ENCODE measurements at places on chromosomes 16 and 17. TPM values are rescaled to one million over a fixed set of nuclear protein-coding genes. Genes with fewer than 3 reads are reported as not detected.

DNA sequence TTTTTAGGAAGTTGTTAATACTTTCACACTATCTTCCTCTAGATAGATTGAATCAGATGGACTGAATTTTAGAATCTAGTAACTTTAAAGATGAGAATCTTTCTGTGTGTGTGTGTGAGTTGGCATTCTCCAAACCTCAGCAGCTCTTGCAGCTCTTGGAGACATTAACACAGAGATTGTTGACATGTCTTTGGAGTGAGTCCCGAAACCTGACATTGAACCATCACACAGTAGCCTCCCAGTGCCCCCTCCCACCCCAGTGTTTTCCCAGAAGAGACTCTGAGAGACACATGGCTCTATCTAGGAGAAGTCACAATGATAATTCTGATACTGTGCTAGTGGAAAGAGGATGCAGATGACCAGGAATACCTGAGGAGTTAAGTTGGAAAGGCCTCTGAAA, 103.9 kb downstream of the CNTNAP4 start:
- H3K36me3 ChIP-seq, result no peaks in the 10 kb centered on the region
- H3K27me3 ChIP-seq, result no peaks in the 10 kb centered on the region
- no peak for DNase-seq
- H3K4me1 ChIP-seq, result no peaks in the 10 kb centered on the region

DNA sequence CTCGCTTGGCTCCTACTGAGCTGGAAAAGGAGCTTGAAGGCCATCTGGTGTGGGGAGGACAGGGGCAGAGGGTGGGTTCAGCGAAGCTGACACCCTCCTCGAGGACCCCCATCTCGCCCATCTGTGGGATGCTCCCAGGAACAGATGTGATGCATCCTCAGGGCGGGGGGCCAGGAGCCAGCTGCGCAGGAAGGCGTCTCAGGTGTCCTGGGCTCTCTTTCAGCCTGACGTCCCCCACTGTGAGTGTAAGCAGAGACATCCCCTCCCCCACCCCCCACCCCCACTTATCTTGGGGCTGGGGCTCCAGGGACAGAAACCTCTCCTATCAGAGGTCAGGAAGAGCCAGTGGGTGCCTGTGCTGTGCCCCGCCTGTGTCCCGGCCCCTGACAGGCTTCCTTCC, 16.2 kb downstream of the KIF19 start:
- no peaks in the 10 kb centered on the region for H3K27me3 ChIP-seq
- H3K36me3 ChIP-seq, result no peaks in the 10 kb centered on the region
- DNase-seq, result no peak

GRCh38 chr16:66616592-66616991, 12.1 kb downstream of the CMTM3 start:
- no peaks in the 10 kb centered on the region for H3K27me3 ChIP-seq
- no peaks in the 10 kb centered on the region for H3K4me1 ChIP-seq
- no peak for DNase-seq
- H3K4me3 ChIP-seq, result no peak overlapping the region

- DNase-seq, result peak; percentile 71
- peaks cover 12% of the 10 kb centered on the region for H3K4me1 ChIP-seq
- peaks cover 18% of the 10 kb centered on the region for H3K36me3 ChIP-seq
Measured at GRCh38 chr17:39573447-39574298, 34.0 kb downstream of the NEUROD2 start.

The RAMP2 gene
- total RNA-seq, result 32.9 TPM

GRCh38 chr16:19105891-19106624, 7.7 kb upstream of the ITPRIPL2 start:
- H3K27me3 ChIP-seq, result no peaks in the 10 kb centered on the region
- no peak for DNase-seq
- no peaks in the 10 kb centered on the region for H3K36me3 ChIP-seq
- H3K4me3 ChIP-seq, result no peak overlapping the region
- H3K4me1 ChIP-seq, result no peaks in the 10 kb centered on the region
- H3K27ac ChIP-seq, result no peak overlapping the region

DNA sequence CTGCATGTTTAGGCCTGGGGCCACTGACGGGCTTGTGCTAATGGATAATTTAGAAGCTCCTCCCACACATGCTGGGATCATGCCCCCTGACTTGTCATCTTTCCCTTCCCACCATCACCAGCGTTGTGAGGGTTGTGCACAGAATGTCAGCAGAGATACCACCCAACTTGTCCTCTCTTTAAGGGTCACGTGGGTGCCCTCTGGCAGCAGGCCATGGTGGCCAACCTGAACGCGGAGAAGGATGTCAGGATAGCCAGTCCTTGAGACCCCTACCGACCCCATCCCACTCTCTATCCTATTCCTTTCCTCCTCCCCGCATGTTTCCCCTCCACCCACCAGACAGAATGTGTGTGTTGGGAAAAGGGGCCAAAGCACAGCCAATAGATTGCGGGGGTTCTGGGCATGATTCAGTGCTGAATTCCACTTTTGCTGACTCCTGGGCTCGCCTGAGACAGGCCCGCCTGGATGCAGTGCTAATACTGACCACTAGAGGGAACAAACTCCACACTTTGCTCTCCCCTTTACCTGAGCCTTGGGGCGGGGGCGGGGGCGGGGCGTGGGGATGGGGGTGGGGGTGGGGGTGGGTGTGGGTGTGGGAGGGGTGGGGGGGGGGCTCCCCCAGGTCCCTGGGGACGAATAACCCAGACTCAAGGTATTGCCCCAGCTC, at the start of gene GH2:
Gene GH2 (minus strand): TSS at position 10 of the 667 bp plus-strand sequence. CDS start 143 bp downstream, outside the sequence.
- H3K27ac ChIP-seq, result no peak within 1 kb of the TSS
- DNase-seq, result peak; percentile 24
- H3K4me3 ChIP-seq, result no peak within 1 kb of the TSS
- no peaks in the 10 kb centered on the region for H3K36me3 ChIP-seq
- peaks cover 3% of the 10 kb centered on the region for H3K27me3 ChIP-seq

The GP1BA gene
- total RNA-seq, result 0.44 TPM

- no peak for DNase-seq
- no peaks in the 10 kb centered on the region for H3K27me3 ChIP-seq
- H3K4me1 ChIP-seq, result peaks cover 6% of the 10 kb centered on the region
- no peak overlapping the region for H3K27ac ChIP-seq
Measured at GRCh38 chr16:55489119-55489955, 10.3 kb downstream of the MMP2 start.

DNA sequence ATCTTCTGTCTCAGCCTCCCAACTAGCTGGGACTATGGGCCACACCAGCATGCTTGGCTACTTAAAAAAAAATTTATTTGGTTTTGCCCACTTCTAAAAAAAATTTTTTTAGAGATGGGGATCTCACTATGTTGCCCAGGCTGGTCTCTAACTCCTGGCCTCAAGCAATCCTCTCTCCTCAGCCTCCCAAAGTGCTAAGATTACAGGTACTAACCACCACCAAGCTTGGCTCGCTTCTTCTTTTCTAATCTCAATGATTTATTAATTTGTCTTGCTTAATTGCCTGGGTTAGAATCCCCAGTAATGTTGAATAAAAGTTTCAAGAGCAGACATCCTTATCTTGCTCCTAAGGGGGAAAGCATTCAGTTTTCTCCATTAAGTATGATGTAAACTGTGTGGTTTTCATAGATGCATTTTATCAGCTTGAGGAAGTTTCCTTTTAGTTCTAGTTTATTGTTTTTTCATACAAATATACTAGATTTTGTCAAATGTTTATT, 65.8 kb upstream of the NACA2 start:
- H3K27me3 ChIP-seq, result no peaks in the 10 kb centered on the region
- H3K4me3 ChIP-seq, result no peak overlapping the region
- no peaks in the 10 kb centered on the region for H3K4me1 ChIP-seq
- DNase-seq, result no peak

DNA sequence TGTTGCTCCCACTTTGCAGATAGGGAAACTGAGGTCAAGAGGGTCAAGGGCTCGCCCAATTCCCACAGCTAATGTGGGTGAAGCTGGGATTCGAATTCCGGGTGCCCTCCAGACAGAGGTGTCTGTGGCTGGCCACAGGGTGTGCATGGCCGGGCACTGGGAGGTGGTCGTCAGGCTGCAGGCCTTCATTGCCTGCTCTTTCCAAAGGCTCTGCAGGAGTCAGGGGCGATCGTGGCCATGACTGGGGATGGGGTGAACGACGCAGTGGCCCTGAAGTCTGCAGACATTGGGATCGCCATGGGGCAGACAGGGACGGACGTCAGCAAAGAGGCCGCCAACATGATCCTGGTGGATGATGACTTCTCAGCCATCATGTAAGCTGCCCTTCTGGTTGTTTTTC, 49.8 kb downstream of the MEAK7 start:
- H3K36me3 ChIP-seq, result no peaks in the 10 kb centered on the region
- no peak overlapping the region for H3K4me3 ChIP-seq

The CSHL1 gene
- not detected for total RNA-seq

DNA sequence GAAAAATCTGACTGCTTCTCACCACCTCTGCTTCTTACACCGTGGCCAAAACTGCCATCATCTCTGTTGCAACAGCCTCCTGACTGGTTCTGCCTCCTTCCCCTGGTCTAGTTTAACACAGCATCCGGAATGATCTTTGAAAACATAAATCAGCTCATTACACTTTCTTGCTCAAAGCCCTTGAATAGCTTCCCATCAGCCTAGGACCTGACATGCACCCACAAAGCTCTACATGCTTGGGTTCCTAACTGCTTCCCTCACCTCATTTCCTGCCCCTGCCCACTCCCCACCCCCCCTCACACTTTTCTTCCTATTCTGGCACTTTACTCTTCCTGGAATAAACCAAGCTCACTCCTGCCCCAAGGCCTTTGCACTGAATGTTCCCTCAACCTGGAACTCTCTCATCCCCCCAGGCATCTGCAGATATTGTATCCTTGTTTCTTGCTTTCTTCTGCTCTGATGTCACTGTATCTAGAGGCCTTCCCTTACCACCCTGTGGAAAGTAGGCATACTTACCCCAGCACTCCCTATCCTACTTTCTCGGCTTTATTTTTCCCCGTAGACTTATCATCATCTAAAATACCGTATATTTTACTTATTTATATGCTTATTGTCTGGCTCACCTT, 112.4 kb downstream of the FTO start:
- peaks cover 12% of the 10 kb centered on the region for H3K4me1 ChIP-seq
- peaks cover 41% of the 10 kb centered on the region for H3K36me3 ChIP-seq
- H3K27ac ChIP-seq, result no peak overlapping the region
- no peaks in the 10 kb centered on the region for H3K27me3 ChIP-seq
- no peak for DNase-seq
- H3K4me3 ChIP-seq, result no peak overlapping the region

DNA sequence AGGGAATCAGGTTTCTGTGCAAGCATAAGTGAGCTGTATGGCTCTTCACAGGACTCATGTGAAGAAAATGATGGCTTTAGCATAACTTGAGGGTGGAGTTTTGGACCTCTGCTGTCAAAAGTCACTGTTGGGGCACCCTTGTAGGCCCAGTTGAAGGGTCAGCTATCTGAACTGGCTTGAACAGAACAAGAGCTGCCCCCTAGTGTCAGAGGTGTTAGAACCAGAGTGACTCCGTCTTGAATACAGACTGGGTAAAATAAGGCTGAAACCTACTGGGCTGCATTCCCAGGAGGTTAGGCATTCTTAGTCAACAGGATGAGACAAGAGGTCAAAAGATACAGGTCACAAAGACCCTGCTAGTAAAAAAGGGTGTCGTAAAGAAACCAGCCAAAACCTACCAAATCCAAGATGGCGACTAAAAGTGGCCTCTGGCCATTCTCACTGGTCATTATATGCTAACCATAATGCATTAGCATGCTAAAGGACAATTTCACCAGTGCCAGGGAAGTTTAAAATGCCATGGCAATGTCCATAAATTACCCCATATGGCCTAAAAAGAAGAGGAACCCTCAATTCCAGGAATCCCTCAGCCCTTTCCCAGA, 484.0 kb upstream of the ERCC4 start:
- H3K27ac ChIP-seq, result no peak overlapping the region
- no peaks in the 10 kb centered on the region for H3K27me3 ChIP-seq
- no peaks in the 10 kb centered on the region for H3K36me3 ChIP-seq
- H3K4me3 ChIP-seq, result no peak overlapping the region

DNA sequence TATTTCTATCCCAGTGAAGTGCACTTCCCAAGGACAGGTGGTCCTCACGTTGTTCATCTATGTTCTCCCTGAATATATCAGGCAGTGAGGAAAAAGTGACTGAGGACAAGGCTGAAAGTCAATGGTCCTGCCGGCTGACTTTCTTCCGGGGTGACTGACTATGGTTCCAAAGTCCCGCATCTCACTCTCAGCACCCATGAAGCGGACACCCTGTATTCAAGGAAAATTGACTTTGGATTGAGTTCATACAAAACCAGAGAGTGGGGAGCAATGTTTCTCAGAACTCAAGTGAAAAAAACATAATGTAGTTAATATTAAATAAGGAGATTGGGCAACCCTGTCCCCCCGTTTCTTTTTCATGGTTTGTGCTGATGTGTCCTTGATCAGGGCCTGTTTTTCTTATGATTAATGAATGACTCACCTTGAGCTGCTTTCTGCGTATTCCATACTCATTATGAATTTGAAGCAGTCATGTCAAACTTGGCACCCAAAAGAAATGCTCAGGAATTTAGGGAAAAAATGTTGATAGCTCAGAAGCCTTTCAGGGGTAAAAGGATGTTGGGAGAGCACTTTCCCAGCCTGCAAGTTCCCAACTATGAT, 184.0 kb downstream of the CYLD start:
- H3K27me3 ChIP-seq, result peaks cover 15% of the 10 kb centered on the region
- no peaks in the 10 kb centered on the region for H3K4me1 ChIP-seq
- no peak overlapping the region for H3K27ac ChIP-seq
- no peak overlapping the region for H3K4me3 ChIP-seq
- no peak for DNase-seq

The TNFRSF17 gene
- total RNA-seq, result not detected

- no peaks in the 10 kb centered on the region for H3K27me3 ChIP-seq
- no peak for DNase-seq
- H3K36me3 ChIP-seq, result no peaks in the 10 kb centered on the region
- no peak overlapping the region for H3K4me3 ChIP-seq
- no peaks in the 10 kb centered on the region for H3K4me1 ChIP-seq
Measured at GRCh38 chr16:13150181-13150885, 248.9 kb downstream of the SHISA9 start.

The GEMIN4 gene
- total RNA-seq, result 11.4 TPM

- no peak overlapping the region for H3K4me3 ChIP-seq
- peaks cover 4% of the 10 kb centered on the region for H3K36me3 ChIP-seq
- H3K27ac ChIP-seq, result no peak overlapping the region
- no peaks in the 10 kb centered on the region for H3K4me1 ChIP-seq
- no peaks in the 10 kb centered on the region for H3K27me3 ChIP-seq
Measured at GRCh38 chr17:66021757-66022156, 170.2 kb downstream of the CEP112 start.
